ENCODE measurements at places on chromosomes 6 and 20.

DNA sequence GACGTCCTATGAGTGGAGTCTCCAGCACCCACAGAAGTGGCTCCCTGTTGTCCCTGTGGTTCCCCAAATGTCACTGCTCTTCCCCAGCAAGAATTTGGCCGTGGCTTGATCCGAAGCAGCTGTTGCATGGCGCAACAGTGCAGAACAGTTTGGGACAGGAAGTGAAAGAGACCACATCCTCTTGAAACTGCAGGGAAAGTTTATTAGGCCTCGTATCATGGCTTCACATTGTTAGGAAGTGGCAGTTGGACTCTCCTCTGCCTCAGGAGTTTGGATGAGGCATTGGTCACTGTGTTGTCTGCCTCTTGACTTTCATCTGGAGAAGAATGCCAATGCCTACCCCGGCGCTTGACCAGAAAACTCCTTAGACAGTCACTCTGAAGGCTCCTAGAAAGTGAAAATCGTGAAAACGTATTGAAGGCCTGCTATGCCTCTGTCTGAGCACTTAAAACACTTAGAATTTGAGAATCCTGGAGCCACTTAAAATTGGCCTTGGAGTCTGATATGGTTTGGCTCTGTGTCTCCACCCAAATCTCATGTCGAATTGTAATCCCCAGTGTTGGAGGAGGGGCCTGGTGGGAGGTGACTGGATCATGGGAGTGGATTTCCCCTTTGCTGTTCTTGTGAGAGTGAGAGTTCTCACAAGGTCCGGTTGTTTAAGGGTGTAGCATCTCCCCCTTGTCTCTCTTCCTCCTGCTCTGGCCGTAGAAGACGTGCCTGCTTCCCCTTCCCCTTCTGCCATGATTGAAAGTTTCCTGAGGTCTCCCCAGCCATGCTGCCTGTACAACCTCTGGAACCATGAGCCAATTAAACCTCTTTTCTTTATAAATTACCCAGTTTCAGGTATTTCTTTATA, 334.9 kb upstream of the JARID2 start:
- no peak for DNase-seq

GRCh38 chr6:62283365-62283764, 2.7 kb downstream of the KHDRBS2 start:
- DNase-seq, result no peak

GRCh38 chr6:31945507-31946369, at the start of gene CFB:
Gene CFB, plus strand, starts transcription at chr6:31946095. Its CDS starts 127 bp downstream, at chr6:31946222.
- DNase-seq, result peak; percentile 91

DNA sequence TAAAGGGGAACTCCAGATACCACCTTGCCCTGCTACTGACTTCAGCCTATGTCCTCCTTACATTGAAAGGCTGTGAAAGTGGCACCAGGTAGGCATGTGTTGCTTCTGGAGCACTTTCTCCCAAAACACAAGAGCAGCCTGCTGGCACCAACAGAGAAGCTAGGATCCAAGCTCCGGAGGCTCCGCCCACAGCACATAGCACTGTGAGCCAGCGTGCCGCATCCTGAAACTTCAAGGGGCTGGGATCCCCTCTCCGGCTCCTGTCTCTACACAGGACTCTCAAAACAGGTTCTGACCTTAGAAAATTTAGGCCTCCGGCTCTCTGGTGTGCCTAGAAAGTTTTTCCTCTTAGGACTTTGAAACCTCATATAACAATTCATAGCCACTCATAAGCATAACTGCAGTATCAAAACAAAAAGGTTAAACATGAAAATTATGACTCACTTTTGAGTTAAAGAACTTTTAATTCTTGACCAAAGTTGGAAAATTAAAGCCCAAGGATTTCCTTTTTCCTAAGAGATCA, 41.1 kb downstream of the EZR start:
- no peak for DNase-seq

DNA sequence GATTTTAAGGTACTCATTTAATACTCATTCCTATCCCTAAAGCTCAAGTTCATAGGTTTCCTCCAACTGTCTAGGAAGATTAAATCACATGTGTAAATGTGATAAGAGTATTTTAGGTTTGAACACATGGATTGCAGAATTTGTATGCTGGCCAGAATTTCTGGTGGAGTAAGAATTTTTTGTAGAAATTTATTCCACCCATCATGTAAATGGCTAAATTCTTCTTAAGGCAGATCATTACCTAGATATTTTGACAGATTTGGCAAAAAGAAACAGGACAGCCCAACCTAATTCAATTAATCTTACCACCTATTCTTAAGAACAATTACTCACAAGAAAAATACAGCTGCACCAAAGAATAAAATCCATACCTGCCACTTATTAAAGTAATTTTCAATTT, 261.6 kb downstream of the GRIK2 start:
- no peak for DNase-seq

DNA sequence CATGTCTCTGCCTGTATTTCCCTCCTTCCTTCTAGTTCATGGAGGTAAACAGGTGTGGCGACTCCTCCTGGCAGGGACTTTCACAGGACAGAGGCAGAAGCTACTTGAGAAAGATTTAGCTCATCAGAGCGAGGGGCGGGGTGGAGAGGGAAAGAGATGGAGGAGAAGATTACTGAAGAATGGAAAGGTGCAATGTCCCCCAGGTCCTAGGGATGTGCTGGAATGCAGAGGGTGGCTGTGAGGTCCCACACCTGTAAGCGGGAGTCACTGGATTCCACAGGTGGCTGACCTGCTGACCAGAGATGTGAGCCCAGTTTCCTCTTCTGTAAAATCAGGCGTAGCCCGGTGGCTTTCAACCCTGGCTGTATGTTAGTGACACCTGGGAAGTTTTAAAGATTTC, 199.2 kb upstream of the SULF2 start:
- no peak for DNase-seq

DNA sequence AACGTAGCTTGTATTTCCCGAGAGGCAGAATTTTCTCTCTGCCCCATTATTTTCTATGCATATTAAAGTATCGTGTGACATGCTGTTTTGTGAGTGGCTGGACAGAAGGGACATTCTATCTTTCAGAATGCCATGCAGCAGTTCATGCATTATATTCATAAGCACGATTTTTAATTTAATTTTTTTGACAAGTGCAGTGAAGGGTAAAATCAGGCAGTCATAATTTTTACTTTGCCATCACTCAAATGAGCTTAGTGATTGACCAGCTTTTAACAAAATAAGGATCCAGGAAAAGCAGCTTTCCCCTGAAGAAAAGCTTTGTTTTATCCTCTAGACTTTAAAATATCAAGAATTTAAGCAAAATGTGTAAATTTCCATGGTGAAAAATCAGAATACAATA, 673.3 kb downstream of the KIF16B start:
- DNase-seq, result no peak

DNA sequence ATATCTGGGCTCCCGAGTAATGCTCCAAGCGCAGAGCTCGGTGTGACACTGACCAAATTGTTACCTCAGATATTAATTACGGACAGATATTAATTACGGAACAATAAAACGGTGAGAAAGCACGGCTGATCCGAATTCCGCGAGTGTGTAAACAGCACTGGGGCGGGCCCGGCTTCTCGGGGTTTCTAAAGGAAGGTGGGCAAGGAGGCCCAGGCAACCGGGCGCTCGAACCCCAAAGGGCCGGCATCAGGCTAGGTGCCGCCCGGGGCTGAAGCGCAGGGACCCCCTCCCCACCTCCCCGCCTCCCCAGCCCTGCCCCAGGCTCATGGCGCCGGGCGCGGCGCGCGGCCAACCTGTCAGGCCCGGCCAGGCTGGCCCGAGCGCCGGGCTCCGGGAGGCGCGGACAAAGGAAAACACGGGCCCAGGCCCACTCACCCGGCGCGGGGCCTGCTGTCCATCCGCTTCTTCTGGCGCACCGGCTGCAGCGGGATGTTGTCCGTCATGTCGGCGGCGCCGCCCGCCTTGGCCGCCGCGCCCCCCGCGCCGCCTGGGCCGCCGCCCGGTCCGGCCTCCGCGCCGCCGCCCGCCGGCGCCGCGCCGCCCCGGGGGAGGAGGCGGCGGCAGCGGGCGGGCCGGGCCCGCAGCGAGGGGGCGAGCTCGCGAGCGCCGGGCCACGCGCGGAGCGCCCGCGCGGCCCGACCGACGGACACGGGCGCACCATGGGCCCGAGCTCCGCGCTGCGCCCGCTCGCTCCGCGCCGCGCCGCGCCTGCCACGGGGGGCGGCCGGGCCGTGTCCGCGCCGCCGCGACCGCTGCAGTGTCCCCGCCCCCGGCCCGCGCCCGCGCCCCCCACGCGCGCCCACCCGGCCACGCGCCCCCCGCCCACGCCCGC, at the start of gene ATP9A:
Gene ATP9A, minus strand, starts transcription at position 524 of the 892 bp plus-strand sequence. Its CDS starts 21 bp downstream, at position 503.
- DNase-seq, result peak; percentile 45

DNA sequence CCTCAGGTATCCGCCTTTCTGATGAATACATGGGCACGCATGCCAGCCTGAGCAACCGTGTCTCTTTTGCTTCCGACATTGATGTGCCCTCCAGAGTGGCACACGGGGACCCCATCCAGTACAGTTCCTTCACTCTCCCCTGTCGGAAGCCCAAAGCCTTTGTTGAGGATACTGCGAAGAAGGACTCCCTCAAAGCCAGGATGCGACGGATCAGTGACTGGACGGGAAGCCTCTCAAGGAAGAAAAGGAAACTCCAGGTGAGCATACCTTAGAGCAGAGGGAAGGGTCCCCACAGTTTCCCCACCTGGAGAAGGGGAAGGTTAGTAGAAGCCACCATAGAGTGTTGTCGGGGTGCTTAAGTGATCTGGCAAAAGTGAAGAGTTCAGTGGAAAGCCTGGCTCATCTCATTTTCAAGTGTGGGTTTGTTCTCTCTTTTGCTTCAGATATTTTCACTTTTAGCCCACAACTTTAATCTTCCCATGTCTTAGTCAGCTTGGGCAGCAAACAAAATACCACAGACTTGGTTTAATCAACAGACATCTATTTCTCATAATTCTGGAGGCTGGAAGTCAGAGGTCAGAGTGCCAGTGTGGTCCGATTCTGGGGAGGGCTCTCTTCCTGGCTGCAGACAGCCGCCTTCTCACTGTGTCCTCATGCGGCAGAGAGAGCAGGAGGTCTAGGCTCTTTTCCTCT, 133.5 kb upstream of the CLDN20 start:
- no peak for DNase-seq
